ENCODE measurements at places on chromosomes 5 and 9.

DNA sequence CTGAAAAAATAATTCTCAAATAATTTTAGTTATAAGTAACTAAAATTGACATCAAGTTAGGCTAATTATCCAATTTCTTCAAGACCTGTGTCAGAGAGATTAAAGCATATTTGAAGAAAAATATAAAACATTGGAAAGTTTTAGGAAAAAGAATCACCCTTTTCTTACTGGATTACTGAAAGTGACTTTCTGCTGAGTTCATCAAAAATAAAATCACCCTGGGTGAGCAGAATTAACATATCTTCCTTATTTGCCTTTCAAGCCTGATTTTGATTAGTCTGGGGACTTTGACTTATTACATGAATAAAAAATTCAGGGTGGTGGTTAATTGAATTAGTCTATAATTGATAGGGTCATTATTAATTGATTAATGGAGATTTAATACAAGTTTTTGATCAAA lies 252.3 kb upstream of the HAPLN1 start:
- DNase-seq: no peak

- DNase-seq: no peak
Measured at GRCh38 chr5:116652196-116652729, 77.6 kb upstream of the SEMA6A start.

DNA sequence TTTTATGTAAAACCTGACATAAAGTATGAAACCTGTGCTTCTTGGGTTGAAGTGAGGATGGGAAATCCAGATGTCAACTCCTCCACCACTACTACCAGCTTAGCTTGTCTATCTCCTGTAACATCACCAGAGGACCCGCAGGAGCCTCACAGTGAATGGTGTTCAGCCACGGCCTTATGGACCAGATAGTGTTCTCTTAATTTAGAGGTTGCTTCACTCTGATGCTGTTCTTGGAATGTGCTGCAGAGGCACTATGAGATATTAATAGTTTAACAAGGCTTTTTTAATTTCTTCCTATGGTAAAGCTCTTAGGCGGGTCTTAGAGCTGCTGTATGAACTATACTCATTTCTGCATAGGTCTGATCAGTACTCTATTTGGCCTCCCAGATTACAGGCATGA lies 27.9 kb downstream of the NFX1 start:
- DNase-seq: no peak

DNA sequence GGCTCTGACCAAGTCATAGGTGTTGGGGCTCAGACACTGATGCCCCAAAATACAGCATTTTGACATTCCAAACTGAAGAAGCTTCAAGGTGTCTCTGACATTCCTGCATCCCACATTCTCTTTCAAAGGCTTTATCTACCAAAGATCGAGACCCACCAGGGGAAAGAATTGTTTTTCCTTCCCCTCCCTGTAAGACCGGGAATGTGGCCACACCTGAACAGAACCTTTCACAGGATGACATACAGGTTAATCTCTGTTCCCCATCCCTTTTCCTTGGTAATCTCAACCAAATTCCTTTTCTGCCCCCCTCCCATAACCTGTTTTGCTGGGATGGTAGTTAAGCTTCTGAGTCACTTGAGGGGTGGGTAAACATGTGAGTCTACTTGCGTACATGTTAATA lies 72.3 kb downstream of the IQGAP2 start:
- no peak for DNase-seq

GRCh38 chr9:22005702-22006606 lies 3.2 kb downstream of the CDKN2B start:
- no peak for DNase-seq

GRCh38 chr9:121731919-121732318 lies 80.5 kb downstream of the DAB2IP start:
- DNase-seq: no peak

All from activated T-helper 1 cell treated with anti-CD3 and anti-CD28 coated beads, Interleukin-2, amount 50 U/mL, for 16 hours (primary cell).